Thoracic aorta (tissue), 2 donors: ENCODE measurements at places on chromosomes 1 and 21. TPM values are rescaled to one million over a fixed set of nuclear protein-coding genes. Genes with fewer than 3 reads are reported as not detected.

KRTAP20-2 gene
- not detected for total RNA-seq

TSSK3 gene
- 2.3 TPM for total RNA-seq

DNA sequence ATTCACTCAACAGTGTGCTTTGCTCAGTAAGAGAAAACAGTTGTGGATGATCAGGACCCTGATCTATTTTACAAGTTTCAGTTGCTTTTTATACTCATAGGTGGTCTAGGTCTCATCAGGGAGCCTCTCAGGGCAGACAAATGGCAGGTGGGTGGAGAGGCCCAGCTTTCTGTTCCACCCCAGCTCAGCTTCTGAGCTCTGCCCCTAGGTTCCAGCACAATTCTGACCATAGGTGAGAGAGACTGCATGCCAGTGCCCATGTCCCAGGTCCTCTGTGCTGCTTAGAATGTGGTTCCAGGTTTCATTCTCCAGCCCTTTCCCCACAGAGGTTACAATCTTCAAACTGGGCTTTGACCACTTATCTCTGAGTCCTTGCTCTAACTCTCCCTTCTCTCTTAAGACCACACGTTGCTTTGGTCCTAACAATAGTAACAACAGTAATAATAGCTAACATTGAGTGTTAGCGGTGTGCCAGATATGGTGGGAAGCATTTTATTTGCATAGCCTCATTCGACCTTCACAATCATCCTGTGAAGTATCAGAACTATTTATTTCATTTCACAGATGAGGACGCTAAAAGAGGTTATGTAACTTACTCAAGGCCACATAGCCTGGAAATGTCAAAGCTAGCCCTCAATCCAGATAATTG is 19.6 kb upstream of the DUSP10 start:
- no peaks in the 10 kb centered on the region for H3K36me3 ChIP-seq
- no peak overlapping the region for H3K27ac ChIP-seq
- H3K4me1 ChIP-seq: no peaks in the 10 kb centered on the region
- no peak for DNase-seq
- no peak overlapping the region for H3K4me3 ChIP-seq

DNA sequence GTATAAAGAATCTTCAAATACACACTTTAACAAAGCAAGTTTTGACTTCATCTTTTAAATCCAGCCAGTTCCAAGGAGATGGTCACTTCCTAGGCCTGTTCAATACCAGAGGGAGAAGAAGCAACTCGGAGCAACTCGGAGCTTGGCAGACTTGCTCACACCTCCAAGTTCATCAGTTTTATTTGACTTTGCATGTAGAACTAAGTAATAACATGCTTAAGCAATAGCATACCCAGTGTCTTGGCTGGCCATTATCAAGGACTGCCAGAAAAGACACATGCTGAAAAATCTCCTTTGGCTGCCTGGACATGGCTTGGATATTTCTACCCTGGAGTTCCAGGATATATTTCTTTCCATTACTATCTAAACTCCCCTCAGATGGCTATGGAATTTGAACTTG is 52.6 kb downstream of the GNG12 start:
- H3K27ac ChIP-seq: peak overlapping the region; percentile 35
- no peak overlapping the region for H3K4me3 ChIP-seq
- no peaks in the 10 kb centered on the region for H3K27me3 ChIP-seq
- peaks cover 21% of the 10 kb centered on the region for H3K4me1 ChIP-seq

- H3K27ac ChIP-seq: no peak overlapping the region
- H3K4me3 ChIP-seq: no peak overlapping the region
- no peaks in the 10 kb centered on the region for H3K27me3 ChIP-seq
- H3K36me3 ChIP-seq: no peaks in the 10 kb centered on the region
Measured at GRCh38 chr1:196438329-196438728, 169.9 kb downstream of the KCNT2 start.
